ENCODE measurements at places on chromosomes 7 and 10. TPM values are rescaled to one million over a fixed set of nuclear protein-coding genes. Genes with fewer than 3 reads are reported as not detected.

GATA3 gene
- total RNA-seq = not detected

PIP gene
- not detected for total RNA-seq

TUBB8 gene
- not detected for total RNA-seq

HOXA9 gene
- total RNA-seq = not detected

TLX1 gene
- not detected for total RNA-seq

MDFIC gene
- total RNA-seq = 87.0 TPM

CLEC2L gene
- total RNA-seq = not detected

ADRA2A gene
- 2.9 TPM for total RNA-seq

PCGF5 gene
- total RNA-seq = 42.7 TPM

KCNMA1 gene
- total RNA-seq = 52.9 TPM

FAM13C gene
- 1.6 TPM for total RNA-seq

RBM20 gene
- 0.12 TPM for total RNA-seq

ENTPD1 gene
- total RNA-seq = 0.32 TPM

ACTL6B gene
- not detected for total RNA-seq

ASAH2 gene
- total RNA-seq = 0.12 TPM

FAM241B gene
- total RNA-seq = not detected
